ENCODE measurements at places on chromosomes 13 and 19. TPM values are rescaled to one million over a fixed set of nuclear protein-coding genes. Genes with fewer than 3 reads are reported as not detected.
A peak's percentile ranks its signal among the peaks of the same experiment; 100 is the strongest.

The ZNF541 gene
- not detected for total RNA-seq

The PEAK3 gene
- total RNA-seq: not detected

The HSD17B14 gene
- total RNA-seq: 62.8 TPM

The LRP3 gene
- 66.4 TPM for total RNA-seq

The SLC25A41 gene
- not detected for total RNA-seq

DNA sequence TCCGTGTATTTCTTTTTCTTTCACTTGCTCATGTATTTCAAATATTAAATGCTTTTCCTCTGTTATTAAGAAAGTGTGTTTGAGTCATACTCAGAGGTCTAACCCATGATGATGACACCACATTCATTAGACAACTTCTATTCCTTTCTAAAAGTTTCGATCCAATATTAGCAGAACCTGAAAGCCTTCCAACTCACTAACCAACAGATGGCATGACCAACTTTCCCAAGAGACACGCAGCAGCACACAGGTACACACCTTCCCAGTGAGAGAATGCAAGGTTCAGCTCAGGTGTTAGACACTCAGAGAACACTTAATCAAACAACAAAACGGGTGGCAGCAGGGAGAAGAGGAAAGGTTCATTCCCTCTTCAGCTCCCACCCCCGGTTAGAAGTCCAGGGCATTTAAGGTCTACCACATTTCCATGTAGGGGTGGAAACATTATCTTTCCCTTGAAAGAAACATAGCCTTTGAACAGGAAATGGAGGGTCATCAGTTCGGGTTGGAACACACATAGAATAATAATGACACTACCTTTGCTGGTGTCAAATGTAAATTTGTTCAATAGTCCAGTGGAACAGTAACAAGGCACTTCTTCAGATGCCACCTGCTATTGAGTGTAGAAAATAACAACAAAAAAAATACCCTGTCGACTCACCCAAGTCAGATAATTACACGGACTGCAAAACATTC, 404.2 kb downstream of the COG6 start:
- DNase-seq: no peak

DNA sequence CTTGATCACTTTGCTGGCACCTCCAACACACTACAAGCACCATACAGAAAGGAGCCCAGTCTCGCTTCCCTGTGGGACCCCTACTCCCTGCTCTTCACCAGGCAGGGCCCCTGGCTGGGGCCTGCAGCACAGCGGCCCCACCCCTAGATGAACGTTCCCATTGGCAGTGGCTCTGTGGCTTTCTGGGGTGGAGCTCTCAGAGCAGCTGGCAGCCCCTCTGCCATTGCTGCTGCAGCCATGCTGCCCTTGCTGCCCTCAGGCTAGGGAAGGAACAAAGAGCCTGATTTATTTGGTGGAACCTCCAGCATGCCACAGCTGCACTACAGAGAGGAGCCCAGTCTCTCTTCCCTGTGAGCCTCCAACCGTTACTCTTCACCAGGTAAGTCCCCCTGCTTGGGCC, 5.8 kb downstream of the SIGLEC6 start:
- DNase-seq: no peak

DNA sequence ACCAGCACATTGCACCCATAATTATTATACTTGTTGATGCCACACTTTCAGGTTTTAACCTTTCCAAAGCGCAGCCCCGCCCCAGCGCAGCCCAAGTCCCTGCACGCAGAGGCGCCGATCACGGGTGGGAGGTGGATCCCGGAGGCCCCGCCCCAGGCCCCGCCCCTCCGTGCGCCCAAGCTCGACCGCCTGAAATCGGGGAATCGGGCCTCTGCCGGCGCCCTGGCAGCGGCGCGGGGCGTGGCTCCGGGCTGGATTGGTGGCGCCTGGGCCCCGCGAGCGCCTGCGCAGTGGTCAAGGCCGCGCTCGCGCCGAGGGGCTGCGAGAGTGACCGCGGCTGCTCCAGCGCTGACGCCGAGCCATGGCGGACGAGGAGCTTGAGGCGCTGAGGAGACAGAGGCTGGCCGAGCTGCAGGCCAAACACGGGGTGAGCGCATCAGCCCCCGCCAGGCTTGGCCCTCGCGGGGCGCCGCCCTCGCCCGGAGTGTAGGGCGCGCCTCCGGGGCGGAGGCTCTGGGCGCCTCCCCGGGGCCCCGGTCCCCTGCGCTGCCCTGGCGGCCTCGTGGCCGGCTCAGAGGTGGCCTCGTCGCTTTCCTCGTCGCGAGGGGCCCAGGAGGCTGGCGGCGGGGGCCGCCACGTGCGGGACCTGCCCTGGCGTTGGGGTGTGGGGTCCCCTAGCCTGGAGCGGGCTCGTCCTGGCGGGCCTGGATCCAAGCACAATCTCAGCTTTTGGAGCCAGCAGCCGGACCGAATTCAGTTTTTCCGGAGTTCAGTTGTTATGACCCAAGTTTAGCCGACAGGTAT, at the start of gene PDCD5:
Gene PDCD5, plus strand, starts transcription at position 290 of the 804 bp plus-strand sequence. Its CDS starts 72 bp downstream, at position 362.
- DNase-seq: peak; percentile 94

GRCh38 chr19:47765523-47766358, 12.8 kb upstream of the SELENOW start:
- DNase-seq: peak; percentile 59

DNA sequence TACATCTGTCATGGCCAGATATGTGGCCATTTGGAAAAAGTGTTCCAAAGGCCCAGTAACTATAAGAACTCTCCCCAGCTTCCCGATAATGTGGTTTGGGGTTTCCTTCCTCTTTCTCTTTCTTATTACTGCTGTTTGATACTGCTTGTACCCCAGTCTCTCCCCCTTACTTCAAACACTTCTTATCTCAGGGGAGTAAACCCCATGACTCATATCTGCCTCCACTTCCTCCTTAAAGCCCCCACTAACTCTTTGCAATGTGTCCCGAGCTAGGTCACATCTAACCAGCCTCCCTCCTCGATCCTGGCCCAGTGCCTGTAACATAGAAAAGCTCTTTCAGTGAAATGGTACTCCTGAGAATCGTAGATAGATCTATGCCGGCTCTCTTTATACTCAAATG, 82.4 kb upstream of the STARD13 start:
- DNase-seq: no peak

- no peak for DNase-seq
Observed at GRCh38 chr13:23349161-23349897, 84.2 kb downstream of the SACS start.

DNA sequence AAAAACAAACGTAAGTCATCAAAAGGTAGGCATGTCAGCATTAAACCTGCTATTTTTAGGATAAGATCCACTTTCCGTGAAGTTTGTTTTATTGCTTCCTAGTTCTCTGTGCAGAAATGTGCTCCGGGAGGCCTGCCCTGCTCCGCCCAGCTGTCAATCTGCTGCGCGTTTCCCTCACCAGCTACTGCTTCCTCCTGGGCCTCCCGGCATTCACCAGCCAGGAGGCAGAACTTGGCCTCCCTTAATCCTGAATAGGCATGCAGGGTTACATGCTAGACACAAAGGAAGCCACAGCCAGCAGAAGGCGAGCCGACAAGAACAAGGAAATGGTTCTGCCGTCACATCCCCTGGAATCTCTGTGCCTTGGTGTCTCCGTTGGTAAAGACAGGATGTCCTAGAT, 386.2 kb downstream of the IRS2 start:
- DNase-seq: peak; percentile 47

DNA sequence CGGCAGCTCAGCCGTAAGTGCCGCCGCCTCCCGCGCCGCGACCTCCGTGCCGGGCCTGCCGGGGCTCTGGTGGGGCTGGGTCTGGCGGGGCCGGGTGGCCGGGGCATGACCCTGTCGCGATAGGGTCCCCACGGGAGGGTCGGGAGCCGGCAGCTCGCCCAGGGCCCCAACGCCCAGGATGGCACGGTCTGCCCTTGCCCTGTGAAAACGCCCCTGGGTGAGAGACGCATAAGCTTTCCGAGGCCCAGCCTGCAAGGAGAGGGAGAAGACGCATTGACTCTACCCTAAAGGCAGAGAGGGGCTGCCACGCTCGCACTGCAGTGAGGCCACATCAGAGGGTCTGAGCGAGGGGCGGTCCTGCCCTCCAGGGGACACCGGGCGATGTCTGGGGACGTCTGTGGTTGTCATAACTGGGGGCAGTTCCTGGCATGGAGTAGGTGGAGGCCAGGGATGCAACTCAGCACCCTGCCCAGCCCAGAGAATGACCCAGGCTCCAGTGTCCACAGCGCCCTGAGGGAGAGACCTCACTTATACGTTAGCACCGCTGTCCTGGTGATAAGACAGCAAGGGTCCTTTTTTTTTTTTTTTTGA, 539 bp downstream of the ZNF554 start:
- no peak for DNase-seq

DNA sequence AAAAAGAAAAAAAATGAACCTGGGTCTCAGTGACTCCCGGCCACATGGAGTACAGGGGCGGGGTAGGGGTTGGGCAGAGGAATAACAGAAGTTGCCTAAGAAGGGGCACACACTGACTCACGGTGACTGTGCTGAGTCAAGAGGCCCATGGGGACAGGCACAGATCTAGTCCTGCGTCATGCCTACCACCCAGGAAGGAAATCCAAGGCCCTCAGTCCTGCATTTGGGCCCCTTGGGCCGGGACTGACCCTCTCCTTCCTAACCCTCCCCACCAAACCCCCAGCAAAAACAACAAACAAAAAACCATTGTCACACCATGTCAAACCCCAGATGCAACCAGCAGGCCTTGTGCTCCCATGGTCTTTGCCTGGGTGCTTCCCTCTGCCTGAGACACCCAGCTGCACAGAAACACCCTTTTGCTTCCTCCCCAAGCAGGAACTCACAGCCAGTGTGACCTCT, 9.6 kb upstream of the NOTCH3 start:
- no peak for DNase-seq

DNA sequence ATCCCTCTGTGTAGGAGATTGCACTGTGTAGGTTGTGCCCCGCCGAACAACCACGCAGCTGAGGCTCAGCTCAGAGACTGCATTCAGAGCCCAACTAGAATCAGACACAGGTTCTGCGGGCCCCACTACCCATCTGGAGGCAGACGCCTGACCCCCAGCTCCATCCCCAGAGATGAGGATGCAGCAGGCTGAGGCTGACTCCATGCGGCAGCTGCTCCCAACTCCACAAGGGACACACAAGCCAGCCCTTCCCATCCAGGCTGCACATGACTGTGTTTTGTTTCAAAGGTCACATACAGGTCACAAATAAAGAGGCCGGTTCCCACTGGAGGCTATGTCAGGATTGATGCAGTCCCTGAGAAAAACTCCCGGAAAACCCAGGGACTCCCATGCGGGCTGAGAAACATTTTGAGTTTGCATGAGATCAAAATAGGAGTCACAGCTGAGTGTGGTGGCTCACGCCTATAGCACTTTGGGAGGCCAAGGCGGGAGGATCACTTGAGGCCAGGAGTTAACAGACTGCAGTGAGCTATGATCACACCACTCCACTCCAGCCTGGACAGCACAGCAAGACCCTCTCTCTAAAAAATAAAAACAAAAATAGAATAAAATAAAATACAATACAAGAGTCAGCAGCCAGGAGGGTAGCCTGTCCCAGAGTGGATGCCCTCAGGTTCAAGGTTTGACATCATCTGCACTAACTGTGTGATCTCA, 14.0 kb downstream of the ELL start:
- DNase-seq: no peak

Measured in G401 (cell line).